ENCODE measurements at places on chromosomes 5 and 9.

GRCh38 chr9:15936306-15936921 is 383.6 kb downstream of the CCDC171 start:
- no peak for DNase-seq

- peak; percentile 35 for DNase-seq
Observed at GRCh38 chr5:4518903-4519672, 621.0 kb upstream of the ADAMTS16 start.

DNA sequence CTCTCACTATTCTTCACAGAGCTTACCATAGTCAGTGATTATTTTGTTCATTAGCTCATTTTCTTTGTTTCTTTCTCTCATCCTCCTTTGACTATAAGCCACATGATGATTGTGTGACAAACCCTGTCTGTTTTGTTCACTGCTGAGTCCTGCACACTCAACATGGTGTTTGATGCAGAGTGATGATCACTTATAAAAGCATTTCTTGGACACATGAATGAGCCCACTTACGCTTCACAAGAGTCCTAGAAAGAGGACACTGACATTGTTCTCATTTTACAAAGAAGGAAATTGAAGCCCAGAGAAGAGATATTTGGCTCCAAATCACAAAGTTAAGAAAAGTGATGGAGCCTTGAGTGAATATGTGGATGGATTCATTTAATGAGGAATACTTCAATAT is 13.4 kb downstream of the ABLIM3 start:
- no peak for DNase-seq

GRCh38 chr5:174454464-174454863 is 269.9 kb upstream of the MSX2 start:
- no peak for DNase-seq
